ENCODE measurements at places on chromosomes 2 and 18.
A peak's percentile ranks its signal among the peaks of the same experiment; 100 is the strongest.

GRCh38 chr2:202149936-202150335 is 76.9 kb downstream of the KIAA2012 start:
- DNase-seq, result no peak

DNA sequence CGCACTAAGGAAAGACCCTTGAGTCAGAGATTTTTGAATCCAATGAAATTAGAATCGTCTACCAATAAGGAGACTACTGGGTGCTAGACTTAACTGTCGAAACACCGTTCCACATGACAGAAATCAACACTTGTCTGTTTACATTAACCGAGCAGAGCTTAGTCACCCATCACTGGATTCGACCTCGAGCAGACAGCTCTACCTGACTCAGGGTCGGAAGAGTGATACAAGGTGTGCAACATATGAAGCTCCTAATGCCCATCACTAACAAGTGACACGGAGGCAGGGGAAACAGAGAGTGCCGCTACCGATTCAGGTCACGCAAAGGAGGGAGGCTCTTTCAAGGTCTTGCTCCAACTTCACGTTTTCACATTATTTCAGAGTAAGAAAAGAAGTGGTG is 54.2 kb upstream of the FZD5 start:
- DNase-seq, result no peak

- DNase-seq, result no peak
These were observed 4.9 kb downstream of the IRS1 start for GRCh38 chr2:226794751-226795171.

DNA sequence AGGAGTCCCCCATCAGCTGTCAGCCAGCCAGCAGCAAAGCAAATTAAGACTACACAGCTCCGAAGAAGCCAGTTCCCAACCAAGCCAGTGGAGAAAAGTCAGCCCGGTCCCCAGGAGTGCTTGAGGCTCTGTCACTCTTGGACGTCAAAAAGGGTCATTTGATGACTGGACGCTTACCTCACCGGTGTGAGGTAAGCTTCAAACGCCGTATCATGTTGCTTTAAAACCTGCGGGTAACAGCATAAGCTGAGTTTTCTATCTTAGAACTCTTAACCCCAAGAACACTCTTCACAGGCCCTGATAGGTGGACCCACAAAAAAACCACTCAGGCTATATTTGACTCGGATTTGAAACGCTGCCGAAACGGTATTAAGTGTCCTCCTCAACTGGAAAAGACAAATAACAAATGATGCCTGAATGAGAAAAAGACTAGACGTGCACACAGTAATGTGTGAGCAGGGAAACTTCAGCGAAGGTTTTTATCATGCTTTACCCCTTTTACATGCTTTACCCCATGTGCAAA is 682 bp upstream of the LNPK start:
- DNase-seq, result no peak

DNA sequence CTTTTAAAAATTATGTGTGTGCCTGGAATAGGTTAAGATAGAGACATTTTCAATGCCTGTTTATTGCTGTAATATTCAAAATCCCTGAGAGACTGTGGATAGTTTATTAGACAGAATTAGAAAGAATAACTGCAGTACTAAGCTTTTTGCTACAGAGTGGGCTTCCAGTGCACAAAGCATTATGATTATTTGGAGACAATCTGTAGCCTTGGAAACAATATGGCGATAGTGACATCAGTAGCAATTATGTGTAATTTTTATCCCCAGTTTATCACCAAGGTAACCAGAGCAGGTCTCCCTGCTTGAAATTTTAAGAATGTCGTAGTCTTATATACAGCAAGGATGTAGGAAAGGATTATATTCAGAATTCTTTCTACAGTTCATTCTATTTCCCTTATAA is 100.0 kb downstream of the MYO3B start:
- DNase-seq, result no peak

DNA sequence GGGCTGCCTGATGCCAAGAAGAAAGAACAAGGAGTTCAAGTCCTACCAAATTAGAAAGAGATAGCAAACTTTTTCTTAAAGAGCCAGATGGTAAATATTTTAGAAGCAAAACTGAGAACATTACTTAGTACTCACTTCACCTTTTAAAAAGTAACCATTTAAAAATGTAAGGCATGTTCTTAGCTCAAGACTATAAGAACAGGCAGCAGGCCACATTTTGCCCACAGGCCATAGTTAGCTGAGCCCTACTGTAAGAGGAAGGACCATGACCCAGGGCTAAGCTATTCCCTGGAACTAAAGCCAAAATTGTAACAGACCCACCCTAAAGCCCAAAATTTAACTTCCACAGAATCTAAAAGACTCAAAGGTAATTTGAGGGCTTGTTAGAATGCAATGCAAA is 31.3 kb downstream of the USP40 start:
- no peak for DNase-seq

DNA sequence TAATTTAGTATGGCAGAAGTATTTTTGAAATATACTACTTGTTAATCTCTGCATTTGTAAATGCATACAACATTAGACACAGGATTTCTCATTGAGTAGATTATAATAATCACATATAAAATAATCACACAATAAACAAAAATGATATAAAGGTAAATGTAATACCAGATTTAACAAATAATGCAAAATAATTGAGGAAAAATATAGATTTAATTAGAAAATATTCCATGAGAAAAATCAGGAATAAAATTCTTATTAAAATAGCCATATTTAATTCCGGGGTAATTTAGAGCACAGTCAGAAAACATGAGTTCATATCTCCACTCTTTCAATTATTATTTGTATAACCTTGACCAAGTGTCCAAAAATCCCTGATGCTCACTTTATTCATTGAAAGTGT is 385.9 kb upstream of the SYT4 start:
- no peak for DNase-seq

GRCh38 chr2:145323512-145323911 is 803.6 kb upstream of the ZEB2 start:
- no peak for DNase-seq

DNA sequence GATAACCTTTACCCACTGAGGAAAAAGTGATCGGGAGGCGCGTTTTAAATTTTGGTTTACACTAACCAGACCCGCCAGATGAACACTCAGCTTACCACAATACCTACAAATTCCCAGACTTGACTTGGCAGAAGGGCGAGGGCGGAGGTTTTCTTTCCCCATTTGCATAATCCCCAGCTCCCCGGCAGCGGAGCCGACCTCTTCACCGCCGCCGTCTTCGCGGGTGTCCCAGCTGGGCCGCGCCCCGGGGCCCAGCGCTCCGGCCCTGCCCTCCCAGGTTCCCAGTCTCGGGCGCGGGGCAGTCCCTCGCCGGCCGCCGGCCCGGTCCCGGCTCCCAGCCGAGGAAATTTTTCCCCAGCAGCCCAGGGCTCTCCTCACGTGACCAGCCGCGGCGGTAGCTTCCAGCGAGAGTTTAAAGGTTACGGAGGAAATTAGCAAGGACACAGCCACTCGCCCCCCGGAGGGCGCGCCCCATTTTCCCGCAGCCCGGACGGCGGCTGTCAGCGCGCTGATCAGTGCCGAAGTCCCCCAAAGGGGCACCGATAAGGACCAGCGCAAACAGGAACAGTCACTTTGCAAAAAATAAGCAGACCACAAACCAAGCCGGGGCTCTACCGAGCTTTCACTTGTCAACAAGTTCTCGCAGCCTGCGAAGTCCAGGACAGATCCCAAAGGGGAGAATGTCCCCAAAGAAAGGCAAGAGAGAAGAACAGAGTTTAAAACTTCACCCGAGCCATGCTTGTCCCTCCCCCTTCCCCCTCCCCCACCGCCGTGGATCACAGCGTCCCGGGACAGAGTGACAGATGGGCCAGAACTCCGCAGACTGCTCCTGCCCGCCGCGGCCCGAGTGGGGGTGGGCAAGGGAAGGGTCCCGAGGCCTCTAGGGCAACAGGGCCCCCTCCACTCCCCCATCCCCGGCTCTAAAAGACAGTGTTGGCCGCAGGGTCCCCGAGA is 1.3 kb upstream of the PRKCE start:
- peak; percentile 47 for DNase-seq

GRCh38 chr2:101041413-101041812 is 39.3 kb downstream of the RPL31 start:
- no peak for DNase-seq

DNA sequence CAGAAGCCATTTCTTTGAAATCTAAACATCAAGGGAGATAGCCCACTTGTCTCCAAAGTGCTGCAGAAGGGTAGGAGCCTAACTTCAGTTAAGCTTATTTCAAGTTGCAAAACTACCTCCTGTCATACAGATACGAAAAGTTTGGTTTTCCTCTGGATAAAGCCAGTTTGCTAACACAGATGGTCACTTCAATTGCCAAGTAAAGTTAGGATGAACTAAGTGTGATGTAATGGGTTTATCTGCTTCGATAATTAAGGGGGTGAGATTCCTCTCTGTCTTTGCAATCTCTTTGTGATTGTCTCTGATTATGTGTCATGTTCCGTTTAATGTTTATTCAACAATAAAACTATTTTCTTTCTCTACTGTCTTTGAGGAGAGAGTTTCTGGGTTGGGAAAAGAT is 156.4 kb downstream of the SLC39A10 start:
- DNase-seq, result no peak

GRCh38 chr18:58335821-58336220 is 291.8 kb downstream of the NEDD4L start:
- no peak for DNase-seq

DNA sequence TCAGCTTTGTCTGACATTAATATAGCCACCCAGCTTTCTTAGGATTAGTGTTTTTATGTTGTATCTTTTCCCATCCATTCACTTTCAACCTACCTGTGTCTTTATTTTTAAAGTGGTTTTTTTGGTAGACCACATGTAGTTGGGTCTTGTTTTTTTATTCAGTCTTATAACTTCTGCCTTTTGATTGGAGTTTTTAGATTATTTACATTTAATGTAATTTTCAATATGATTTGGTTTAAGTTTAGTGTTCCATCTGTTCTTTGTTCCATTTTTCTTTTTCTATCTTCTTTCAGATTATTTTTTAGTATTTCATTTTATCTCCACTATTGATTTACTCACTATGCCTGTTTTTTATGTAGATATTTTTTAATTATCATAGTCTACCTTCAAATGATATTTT is 13.1 kb upstream of the MSTN start:
- no peak for DNase-seq

- no peak for DNase-seq
These were observed 162.8 kb downstream of the LDLRAD4 start for GRCh38 chr18:13381331-13381730.

DNA sequence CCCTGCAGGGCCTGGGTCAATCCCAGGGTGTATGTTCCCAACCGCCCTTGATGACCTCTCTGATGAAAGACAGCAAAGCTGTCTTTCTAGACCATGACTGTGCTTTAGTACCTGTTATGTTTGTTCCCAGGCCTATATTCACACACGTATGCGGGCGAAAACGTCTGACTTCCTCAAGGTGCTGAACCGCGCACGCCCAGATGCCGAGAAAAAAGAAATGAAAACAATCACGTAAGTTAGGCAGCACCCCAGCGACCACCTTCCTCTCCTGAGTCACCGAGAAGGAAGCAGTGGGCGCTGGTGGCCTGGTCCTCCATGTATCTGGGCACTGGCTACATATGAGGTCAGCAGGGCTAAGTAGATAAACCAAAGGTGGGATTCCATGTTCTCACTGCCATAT is 11.1 kb upstream of the GPBAR1 start:
- no peak for DNase-seq

GRCh38 chr2:7844414-7844965 is 837.4 kb upstream of the ID2 start:
- DNase-seq, result no peak

- no peak for DNase-seq
These were observed 72.3 kb downstream of the IL1R2 start for GRCh38 chr2:102063941-102064678.

DNA sequence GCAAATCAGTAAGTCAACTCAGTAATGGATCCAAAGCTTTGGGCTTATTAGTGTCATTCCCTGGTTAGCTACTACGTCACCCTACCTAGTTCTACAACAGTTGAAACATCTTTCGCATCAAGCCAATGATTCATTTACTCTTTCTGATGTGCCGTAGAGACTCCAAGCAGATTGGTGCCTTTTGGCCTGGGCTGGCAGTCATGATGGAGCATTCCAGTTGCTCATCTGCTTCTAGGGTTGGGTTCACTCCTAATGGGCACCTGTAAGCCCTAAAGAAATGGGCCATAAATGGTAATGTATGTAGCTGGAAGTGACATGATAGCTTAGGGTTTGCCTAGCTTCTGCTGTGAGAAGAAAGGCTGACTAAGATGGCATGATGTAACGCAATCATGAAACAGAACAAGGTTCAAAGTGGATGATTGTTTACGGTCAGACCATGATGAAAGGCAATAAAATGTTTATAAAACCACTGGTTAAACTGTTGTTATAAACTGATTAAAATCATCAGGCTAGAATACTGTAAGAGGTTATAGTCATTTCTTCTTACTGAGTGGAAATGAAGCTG is 20.4 kb upstream of the CCL20 start:
- DNase-seq, result no peak

DNA sequence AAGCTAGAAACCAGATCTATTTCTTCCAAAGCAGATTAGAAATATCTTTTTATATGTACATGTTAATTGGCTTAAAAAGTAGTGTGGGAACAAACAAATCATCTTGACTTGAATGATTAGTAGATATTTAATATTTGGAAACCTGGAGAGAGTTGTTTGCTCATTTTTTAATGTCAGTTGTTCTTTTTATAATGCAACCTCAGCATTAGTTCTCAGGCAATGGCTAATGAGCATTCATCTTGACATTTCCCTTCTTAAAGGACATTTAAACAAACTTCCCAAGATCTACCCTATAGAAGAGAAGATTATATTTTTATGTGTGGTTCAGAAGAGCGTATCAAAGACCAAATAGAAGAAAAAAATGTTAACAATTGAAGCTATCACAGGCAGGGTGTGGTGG is 334.0 kb downstream of the CTNNA2 start:
- DNase-seq, result no peak

DNA sequence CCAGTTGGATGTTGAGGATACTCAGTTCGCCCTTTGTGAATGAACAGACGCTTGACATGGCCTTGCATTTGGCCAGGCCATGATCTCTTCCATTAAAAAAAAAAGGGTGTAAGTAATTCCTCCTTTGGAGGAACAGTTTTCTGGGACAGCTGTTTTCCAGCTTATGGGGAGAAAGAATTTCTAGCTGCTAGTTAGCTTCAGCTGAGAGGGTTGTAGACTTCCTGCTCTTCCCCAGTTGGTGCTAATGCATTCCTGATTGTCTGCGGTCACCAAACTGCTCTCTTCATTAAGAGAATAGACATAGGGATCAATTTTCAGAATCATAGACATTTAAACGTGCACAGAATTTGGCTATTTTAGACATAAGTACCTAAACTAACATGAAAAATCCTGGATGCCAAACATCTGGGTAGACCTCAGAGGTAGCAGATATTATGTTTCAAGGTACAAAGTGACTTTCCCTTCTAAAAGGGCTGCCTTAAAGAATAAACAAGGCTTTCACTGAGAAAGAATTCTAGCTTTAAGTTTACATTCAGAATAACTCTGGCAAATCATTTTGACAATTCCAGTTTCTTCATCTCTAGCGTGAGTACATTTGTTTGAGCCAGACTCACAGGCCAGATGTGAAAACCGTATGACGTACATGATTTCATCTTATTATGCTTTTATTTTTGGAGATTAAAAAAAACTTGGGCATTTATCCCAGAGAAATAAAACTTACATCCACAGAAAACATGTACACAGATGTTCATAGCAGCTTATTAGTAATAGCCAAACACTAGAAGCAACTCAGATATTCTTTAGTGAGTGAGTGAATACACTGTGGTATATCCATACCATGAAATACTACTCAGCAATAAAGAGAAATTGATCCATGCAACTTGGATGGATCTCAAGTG is 71.2 kb downstream of the MAIP1 start:
- no peak for DNase-seq

- DNase-seq, result no peak
These were observed 75.1 kb downstream of the FSIP2 start for GRCh38 chr2:185813707-185814106.
